ENCODE measurements at places on chromosomes 16 and 17. TPM values are rescaled to one million over a fixed set of nuclear protein-coding genes. Genes with fewer than 3 reads are reported as not detected.

- DNase-seq: no peak
Observed at GRCh38 chr16:12293017-12293618, 316.6 kb downstream of the SNX29 start.

DNA sequence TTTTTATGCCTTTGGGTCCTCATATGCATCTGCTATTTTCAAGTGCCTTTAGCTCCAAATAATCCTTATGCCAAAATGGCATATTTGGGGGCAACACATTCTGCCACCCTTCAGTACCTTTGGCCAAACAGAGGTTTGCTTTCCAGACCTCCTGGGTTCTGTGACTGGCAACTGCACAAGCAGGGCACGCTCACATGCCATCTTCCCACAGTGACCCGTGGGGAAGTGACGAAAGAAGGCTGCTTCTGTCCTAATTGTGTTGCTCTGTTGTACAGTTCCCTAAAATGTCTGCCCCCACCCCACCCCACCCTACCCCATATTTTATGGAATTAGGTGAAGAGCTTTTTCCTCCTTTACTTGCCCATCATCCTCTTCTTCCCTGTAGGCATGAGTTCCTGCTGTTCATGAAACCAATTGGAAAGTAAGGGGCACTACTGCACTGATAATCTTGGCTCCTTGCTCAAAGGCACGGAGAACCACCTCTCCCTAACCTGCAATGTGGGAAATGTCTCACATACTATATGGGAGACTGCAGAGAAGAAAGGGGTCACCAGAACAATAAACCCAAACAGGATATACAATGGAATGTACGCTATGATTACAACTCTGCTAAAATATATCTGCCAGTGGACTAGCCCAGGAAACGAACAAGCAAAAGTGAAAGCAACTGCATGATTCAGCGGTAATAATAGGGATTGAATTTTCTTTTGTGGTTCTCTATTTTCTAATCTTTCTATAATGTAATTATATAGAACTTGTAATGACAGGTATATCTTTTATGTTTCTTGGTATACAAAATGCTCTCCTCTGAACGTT, 3.3 kb upstream of the SLFN12L start:
- DNase-seq: no peak

GRCh38 chr16:89605186-89605970, 8.1 kb upstream of the DPEP1 start:
- DNase-seq: no peak

GRCh38 chr17:41939693-41940090, 9.3 kb downstream of the ODAD4 start:
- DNase-seq: no peak

KRT37 gene
- not detected for total RNA-seq

TUBG1 gene
- total RNA-seq: 6.1 TPM

SPATA32 gene
- 0.17 TPM for total RNA-seq

GRCh38 chr17:54902611-54903010, 2.0 kb downstream of the TOM1L1 start:
- DNase-seq: no peak

PRKAR1A gene
- 146 TPM for total RNA-seq

DNA sequence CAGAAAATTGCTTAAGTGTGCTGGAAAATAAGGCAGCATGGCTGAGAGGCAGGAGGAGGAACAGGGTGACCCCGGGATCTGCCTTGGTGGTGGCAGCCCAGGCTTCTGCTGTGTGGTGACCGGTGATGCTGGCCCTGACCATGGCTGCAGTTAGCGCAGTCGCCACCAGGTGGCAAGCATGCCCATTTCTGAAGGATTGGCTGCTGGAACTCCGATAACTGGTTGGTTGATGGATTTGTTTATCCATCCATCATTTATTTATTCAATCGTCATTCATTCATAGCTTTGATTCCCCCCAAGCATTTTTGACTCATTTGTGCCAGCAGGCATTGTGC, 29.1 kb upstream of the ITGA3 start:
- peak; percentile 78 for DNase-seq

- no peak for DNase-seq
Observed at GRCh38 chr16:11391576-11391975, 46.3 kb downstream of the RMI2 start.

CPHXL2 gene
- total RNA-seq: not detected

ADAMTS18 gene
- not detected for total RNA-seq

RAI1 gene
- total RNA-seq: 18.4 TPM

DNA sequence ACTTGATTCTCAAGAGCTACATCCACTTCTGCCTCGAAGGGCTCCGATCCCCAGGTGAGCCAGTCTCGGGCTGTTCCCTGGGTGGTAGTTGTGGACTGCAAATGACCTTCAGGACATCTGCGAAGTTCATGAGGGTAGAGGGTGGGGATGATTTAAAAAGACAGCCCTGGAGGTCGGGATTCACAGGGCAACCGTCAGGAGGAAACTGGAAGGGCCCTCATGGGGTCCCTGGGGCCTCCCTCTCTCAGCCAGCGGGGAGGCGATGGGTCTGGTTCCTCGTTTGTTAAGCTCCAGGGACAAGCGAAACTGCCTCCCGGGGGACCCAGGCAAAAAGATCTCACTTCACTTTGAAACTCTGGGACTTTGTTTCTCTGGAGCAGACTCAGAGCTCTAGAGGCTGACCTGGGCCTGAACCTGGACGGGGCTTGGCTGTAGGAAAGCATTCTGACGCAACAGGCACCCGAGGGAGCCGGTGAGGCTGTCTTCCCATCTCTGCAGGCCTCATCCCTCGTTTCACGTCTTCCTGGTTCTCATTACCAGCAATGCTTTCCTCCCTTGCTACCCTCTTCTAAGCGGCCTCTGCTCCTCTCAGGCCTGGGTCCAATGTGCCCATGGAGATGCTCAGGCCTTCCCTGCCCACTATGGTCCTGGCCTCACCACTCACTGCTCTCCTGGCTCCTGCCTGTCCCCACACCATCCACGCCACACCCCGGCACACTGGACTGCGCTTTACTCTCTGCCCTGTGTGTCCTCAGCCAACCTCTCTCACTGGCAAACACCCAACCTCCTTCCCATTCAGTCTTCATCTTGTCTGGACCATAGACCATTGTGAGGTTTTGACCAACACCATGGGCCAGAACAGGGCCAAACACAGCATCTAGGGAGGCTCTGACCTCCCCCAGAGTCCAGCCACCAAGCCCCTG, 214.2 kb upstream of the TNRC6C start:
- no peak for DNase-seq

SNX20 gene
- 44.0 TPM for total RNA-seq

- peak; percentile 90 for DNase-seq
Observed at GRCh38 chr17:2814481-2815341, 18.5 kb downstream of the RAP1GAP2 start.

DNA sequence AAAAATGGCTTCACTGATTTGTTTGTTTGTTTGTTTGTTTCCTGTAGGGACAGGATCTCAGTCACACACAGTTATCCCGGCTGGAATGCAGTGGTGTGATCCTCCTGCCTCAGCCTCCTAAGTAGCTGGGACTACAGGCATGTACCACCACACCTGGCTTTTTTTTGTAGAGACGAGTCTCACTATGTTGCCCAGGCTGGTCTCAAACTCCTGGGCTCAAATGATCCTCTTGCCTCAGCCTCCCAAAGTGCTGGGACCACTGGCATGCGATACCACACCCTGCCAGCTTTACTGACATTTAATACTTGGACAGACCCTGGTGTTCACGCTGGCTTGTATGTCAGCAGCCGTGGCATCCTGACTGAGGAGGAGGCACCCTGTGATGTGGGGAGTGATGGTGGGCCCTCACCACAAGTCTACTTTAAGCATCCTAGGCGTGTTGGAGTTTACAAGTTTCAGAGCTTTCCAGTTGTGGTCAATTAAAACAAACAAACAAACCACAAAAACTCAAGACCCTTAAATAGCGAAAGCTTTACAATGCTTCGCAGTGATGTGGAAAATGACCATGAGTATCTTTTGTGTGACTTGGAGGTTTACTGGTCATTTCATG, 5.1 kb downstream of the ABCA3 start:
- DNase-seq: no peak

- peak; percentile 65 for DNase-seq
Observed at GRCh38 chr17:42517516-42517915, 18.5 kb upstream of the NAGLU start.

DNA sequence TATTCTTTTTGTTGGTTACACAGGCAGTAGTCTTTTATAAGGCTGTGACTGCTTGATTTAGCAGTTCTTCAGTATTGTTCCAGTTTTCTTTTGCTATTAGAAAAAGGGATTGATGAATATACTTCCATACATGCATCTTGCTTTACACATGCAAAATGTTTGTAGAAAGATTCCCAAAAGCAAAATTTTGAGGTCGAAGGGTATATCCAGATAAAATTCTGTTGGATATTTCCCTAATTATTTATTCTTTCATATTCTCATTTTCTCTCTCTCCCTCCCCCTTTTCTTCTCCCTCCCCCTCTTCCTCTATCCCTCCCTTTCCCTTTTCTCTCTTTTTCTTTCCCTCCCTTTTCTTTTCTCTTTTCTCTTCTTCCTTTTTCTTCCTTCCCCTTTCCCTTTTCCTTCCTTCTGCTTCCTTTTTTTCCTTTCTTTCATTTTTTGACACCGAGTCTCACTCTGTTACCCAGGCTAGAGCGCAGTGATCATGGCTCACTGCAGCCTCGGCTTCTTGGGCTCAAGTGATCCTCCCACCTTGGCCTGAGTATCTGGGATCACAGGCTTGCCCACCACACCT, 46.9 kb upstream of the ADCY7 start:
- DNase-seq: no peak

- DNase-seq: no peak
Observed at GRCh38 chr17:41917192-41917591, 1.6 kb downstream of the ACLY start.

DNA sequence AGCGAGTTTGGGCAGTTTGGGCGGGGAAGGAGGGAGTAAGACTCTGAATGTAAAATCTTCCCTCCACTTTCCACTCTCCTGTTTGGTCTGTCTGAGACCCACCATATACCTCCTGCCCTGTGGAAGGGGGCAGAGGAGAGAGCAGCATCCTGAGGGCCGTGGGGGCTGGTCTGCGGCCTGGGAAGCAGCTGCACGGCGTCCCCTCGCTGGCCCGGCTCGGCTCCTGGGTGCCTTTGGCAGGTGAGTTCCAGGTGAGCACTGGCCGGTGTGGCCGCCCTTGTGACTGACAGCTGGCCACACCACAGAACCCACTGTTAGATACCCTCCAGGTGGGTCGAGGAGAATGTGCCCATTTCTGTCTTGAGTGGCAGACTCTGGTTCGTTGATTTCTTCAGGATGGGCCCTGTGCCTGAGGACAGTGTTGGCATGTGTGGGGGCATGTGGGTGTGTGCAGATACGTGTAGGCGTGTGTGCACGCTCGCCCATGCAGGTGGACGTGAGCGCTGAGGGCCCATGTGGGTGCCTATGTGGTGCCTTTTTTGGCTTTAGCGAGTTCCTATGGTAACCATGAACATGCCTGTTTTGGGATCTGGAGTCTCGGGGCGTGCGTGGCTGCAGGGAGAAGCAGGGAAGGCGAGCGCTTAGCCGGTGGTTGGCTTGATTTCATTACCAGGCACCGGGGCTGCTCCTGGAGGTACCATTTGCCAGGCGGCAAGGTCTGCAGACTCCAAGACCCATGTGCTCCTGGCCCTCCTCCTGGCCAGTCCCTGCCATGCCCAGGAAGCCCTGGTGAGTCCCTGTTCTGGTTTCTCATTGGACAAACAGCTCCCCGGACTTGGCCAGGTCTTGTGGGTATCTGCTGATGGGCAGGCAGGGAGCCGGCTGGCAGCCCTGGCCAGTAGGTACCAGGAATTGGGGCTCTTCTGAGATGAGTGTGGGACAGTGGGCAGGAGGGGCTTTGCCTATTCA, 12.4 kb downstream of the RAP1GAP2 start:
- no peak for DNase-seq

DNA sequence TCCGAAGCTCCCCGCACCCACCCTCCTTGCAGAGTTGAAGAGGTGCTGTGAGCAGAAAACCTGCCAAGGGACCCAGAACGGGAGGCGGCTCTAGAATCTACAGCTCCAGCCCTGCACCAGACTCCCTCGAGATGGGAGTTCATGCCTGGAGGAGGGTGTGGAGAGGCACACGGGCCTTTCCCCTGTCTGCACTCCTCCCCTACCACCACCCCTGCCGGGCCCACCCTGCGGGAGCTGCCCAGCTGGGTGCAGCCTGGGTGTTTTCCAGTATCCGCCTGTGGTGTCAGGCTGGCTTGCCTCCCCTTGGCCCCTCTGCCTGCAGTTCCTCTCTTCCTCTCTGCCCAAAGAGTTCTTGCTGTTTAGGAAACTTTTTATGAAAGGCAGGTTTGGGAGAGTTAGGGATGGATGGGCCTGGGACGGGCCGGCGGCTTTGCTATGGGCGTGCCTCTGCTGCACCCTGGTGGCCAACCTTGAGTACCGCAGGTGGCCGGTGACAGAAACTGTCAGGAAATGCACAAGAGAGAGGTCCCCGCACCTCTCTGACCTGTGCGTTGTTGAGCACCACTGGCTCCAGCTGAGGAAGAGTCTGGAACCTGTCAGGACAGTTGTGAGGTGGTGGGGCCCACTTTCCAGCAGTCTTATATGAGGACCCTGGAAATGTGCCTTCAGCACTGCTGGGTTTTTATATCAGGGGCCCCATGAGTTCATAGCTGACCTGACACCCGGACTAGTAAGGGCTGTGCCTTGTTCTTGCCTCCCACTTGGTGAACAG, 354.1 kb downstream of the SEC14L1 start:
- DNase-seq: peak; percentile 71

DNA sequence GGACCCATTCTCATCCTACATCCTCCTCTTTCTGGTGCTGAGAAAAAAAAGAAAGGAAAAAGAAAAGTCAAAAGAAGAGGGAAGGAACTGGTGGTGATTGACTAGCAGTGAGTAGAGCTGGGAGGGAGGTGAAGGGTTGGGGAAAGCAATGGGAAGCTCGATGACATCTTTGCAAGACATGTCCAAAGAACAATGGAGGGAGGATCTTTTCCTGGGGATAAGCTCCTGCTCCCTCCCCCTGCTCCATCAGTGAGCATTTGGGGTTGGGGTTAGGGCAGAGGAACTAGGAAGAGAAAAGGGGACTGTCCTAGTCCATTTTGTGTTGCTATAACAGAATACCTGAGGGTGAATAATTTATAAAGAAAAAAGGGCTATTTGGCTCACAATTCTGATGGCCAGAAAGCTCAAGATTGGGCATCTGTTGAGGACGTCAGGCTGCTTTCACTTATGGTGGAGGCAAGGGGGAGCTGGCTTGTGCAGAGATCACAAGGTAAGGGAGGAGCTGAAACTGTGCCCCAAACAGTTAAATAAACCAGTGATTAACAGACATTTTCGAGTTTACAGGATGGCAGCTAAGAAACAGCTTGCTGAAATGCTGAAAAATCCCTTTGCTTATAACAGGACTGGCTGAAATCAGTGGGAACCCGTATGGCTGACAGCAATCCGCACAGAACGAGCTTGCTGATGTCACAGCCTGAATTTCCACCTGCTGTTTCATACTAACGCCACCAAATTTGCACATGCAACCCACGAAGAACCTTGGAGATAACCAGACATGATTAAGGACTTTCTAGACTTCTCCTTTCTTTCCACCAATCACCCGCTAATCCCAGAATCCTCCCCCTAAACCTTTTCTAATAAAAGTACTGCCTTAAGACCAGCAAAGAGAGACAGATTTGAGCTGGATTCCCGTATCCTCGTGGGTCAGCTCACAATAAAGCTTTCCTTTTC, 1.6 kb upstream of the ODF4 start:
- DNase-seq: no peak

OTOA gene
- total RNA-seq: 0.10 TPM

- DNase-seq: no peak
Observed at GRCh38 chr17:79915850-79916430, 76.7 kb upstream of the CBX4 start.

GRCh38 chr17:7888184-7888920, at the start of gene CHD3:
Gene CHD3 (plus strand): TSS chr17:7888789. CDS start chr17:7889001, 212 bp downstream.
- DNase-seq: no peak

All from T-helper 17 cell (primary cell).